Karpas-422 (cell line): ENCODE measurements at places on chromosomes 7 and 10. TPM values are rescaled to one million over a fixed set of nuclear protein-coding genes. Genes with fewer than 3 reads are reported as not detected.
A peak's percentile ranks its signal among the peaks of the same experiment; 100 is the strongest.

SPDYE8 gene
- not detected in 2 replicates for total RNA-seq

GRCh38 chr10:77799352-77799751 is 127.2 kb downstream of the DLG5 start:
- no peak for DNase-seq

FAM25C gene
- not detected in 2 replicates for total RNA-seq

- no peak for DNase-seq
These were observed 77.4 kb upstream of the NRBF2 start for GRCh38 chr10:63055705-63056104.

DNA sequence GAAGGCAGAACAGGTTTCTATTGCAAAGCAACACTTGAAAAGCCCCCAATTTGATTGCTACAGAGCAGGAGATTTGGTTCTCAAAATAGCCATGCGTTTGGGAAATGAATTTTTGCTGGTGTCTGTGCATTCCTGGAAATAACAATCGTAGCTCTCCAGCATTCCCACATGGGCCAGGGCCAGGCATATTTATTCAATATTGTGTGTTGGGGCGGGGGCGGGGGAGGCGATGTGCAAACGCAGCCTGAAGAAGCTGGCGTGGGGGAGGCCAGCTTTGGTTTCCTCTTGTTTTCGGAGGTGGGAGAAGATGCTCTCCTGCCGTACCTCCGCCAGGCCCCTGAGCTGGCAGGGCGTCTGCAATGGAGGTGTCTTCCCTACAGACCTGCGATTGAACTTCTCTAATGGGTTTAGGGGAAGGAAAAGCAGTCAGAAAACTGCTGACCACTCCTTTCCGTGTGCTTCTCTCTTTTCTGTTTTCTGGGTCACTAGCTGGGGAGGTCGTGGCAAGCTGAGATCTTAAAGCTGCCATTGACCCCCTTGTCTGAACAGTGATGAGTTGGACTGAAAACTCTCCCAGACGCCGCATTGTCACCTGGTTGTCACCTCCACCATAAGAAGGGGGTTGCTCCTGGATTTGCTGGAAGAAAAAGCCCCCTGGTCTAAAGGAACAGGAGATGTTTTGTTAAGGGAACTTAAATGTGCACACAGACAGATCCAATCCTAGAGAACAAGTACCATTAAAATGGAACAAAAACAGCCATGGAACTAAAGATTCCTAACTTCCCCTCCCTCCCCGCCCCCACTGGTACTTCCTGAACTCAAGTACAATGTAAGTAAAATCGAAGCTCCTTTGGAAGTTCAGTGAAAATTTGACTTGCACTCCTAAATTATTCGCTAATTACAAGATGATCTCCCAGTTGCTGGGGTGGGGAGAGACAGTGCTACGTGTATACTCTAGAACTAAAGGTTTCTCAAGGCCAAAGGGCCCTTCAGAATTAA is 56.4 kb upstream of the HABP2 start:
- no peak for DNase-seq

IDI2 gene
- not detected in 2 replicates for total RNA-seq

GHRHR gene
- total RNA-seq, result not detected in 2 replicates

- no peak for DNase-seq
These were observed 102.3 kb downstream of the SLC25A13 start for GRCh38 chr7:96219378-96220130.

- DNase-seq, result no peak
These were observed 19.5 kb upstream of the MICU1 start for GRCh38 chr10:72645263-72645858.

GRCh38 chr7:138538518-138538917 is 78.5 kb downstream of the TRIM24 start:
- DNase-seq, result no peak

CALCR gene
- not detected in 2 replicates for total RNA-seq

MMRN2 gene
- total RNA-seq, result not detected in 2 replicates

GRCh38 chr10:62333988-62334682 is 40.0 kb upstream of the ZNF365 start:
- no peak for DNase-seq

DNA sequence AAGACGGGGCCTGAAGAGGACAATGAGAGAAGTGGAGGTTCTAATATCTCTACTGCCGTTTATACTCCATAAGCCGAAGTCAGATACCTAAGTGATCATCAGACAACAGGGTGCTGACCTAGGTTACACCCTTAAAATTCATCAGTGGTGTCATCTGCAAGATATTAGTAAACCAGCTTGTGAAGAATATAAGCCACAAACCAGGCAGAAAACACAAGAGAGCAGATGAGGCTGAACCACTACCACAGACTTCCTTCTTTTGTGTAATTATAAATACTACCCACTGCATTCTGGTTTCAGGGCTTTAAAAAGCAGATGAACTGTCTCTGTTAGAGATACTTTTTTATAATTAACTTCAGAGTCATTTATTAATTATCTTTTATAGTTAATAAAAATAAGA is 69.0 kb upstream of the LRRC17 start:
- DNase-seq, result no peak

DNA sequence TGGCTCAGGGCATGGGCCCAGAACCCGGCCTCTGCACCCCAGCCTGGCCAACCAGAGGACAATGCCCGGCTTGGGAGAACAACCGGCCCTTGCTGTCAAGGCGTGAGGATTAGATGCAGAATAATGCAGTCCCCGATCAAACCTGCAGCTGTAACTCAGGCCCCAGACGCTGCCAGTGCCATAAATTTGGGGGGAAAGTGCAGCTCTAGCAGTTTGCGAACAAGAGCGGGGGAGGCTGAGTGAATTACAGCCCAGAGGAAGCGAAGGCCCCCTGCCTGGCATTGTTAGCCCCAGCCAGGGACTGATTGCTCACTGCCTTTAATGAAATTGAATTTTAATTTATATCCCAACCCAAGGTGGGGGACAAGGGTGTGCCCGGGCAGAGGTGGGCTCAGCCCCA is 38.0 kb upstream of the GNA12 start:
- no peak for DNase-seq

DNA sequence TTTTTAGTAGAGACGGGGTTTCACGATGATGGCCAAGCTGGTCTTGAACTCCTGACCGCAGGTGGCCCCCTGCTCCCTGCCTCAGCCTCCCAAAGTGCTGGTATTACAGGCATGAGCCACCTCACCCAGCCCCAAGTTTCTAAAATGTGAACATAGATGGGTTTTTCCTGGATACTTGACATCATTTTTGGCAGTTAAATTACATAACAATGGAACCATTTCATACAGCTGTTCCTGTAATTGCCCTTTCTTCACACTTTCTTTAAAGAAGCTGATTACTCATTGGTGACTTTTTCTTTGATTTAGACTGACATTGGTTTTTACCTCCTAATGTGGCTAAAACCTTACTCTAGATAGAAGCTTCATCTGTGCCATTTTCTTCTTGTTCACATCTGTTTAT is 5.9 kb downstream of the ZKSCAN1 start:
- DNase-seq, result no peak

DNA sequence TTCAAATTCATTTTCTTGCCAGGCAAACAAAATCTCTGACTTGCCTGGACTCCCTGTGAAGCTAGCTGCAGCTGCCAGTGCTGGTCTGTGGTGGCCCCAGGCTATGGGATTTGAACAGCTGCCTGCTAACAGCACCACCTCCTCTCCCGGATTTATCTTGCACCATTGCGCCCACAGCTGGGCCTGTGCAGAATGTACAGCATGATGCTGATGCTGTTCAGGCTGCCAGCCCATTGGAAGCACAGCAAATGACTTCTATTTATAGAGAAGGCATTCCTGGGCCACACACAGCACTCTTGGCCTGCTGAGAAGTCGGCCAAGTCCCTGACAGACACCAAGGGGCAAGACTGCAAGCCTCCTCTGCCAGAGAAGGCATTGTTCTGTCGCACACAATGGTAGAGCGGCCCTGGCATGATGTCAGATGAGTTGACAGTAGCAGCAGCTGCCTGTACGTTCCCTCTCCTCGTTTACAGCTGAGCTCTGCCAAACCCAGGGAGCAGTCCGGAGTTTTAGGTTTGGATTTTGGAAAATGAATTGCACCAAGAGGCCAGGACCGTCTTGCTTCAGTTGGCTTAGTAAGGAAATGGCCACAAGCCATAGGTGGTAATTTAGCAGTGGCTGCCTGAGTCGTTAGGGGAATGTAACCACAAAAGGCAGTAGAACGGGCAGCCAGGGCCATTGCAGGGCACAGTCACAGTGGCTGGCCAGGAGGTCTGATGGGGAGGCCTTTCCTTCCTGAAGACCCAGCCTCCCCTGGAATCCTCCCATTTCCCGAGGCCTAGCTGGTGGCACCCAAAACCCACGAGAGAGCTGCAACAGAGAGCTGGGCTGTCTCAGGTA is 38.5 kb downstream of the MTURN start:
- peak; percentile 84 for DNase-seq

- no peak for DNase-seq
These were observed 423.7 kb downstream of the DPP6 start for GRCh38 chr7:154475864-154476263.

DNA sequence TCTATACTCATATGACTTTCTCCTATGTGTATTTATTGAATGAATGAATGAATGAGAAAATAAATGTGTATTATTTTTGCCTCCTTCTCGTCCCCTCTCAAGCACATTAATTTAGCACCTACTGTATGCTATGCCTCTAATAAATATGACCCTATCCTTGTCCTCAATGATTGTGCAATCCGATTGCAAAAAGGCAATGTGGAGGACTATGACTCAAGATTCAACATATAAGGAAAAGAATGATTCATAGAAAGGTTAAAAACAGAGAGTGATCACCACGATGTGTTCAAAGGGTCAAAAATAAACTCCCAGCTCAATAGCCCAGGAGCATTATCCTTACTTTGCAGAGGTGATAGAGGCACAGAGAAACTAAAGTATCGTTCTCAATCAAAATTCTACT is 322.8 kb upstream of the SORCS1 start:
- no peak for DNase-seq

NODAL gene
- not detected in 2 replicates for total RNA-seq

DNA sequence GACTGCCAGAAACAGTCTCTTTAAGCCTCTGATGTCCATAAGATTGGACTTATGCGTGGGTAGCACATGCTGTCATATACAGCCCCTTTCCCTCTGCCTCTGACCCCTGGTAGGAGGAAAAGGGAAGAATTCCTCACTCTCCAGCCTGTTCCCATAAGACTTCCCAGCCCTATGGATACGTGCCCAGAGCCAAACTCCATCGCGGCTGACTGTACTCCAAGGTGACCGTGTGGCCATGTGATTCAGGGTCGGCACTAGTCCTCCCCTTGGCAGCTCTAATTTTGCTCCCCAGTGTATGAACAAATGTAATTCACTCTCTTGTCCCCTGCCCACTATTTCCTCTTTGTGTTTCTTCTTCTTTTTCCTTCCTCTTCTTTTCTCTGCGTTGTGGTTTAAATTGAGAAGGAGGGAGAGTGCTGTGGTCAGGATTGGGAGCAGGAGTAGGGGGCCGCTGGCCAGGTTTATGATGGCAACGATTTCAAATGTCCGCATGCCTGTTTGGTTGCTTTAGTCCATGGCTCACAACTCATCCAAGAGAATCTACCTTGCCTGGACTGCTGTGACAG is 43.8 kb downstream of the PRLHR start:
- no peak for DNase-seq

DNA sequence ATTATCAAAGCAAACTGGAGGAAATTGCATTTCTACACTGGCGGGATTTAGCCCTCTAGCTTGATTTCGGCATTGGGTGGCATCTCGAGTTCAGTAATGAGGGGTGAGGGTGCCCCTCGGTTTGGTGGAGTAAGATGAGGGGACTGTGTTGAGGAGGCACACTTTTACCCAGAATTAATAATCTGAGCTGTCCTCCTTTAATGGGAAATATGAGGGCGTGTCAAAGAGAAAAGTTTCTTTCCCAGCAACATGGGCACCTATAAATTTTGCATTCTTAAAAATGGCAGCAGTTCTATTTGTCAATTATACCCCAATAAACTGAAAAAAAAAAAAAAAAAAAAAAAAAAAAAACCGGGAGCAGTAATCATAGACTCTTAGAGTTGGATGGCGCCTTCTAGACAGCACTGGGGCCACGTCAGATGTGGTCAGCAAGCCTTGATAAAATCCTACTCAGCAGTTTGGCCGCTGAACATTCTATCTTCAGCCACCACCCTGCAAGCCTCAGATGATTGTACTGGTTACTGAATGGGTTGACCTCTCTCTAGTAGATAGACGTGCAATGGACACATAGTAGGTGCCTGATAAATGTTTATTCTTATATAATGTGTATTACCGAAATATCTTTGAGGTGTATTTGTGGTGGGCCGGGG is 931 bp downstream of the PAPSS2 start:
- DNase-seq, result no peak

- no peak for DNase-seq
These were observed 183.0 kb downstream of the DNAJB6 start for GRCh38 chr7:157519798-157520244.

MARVELD1 gene
- total RNA-seq, result not detected in 2 replicates
